ENCODE measurements at places on chromosomes 7 and 10. TPM values are rescaled to one million over a fixed set of nuclear protein-coding genes. Genes with fewer than 3 reads are reported as not detected.

DNA sequence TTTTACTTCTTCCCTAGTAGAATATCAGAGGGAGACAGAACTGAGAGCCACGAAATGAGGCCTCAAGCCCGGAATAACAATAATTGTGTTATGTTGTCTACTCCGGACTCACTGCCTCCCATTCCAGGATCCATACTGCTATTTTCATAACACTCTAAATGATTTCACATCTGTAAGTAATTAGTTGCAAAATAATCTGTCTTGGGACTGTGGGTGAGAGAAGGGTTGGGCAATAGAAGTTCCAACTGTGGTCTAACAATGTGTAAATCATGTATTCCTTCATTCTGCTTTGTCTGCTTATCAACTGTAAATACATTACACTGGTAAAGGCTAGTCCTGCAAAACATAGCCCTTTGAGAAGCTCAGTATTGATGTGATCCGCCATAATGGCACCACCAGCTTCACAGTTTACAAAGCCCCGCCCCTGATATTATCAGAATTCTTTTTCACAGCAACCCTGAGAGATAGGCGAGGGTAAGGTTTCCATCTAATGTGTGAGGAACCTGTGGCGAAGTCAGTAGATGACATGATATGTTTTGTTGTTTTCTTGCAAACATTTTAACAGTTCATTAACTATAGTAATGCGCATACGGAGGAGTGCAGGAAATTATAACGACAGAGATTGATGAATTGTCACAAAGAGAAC, 265.7 kb upstream of the BMPER start:
- H3K4me3 ChIP-seq, result no peak overlapping the region
- no peaks in the 10 kb centered on the region for H3K4me1 ChIP-seq
- H3K27me3 ChIP-seq, result no peaks in the 10 kb centered on the region
- DNase-seq, result no peak
- no peak overlapping the region for H3K27ac ChIP-seq

GRCh38 chr7:97145068-97145467, 27.6 kb downstream of the SDHAF3 start:
- H3K27me3 ChIP-seq, result no peaks in the 10 kb centered on the region
- peak; percentile 72 for DNase-seq
- H3K36me3 ChIP-seq, result peaks cover 16% of the 10 kb centered on the region
- no peaks in the 10 kb centered on the region for H3K4me1 ChIP-seq

DNA sequence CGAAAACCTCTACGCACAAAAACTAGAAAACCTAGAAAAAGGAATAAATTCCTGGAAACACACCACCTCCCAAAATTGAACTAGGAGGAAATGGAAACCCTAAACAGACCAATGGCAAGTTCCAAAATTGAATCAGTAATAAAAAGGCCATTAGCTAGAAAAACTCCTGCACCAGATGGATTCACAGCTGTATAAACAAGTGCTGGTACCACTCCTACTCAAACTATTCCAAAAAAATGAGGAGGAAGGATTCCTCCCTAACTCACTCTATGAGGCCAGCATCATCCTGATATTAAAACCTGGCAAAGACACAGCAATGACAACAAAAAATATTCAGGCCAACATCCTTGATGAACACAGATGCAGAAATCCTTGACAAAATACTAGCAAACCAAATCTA, 228.2 kb downstream of the CHRM2 start:
- H3K27me3 ChIP-seq, result no peaks in the 10 kb centered on the region
- no peak overlapping the region for H3K4me3 ChIP-seq
- DNase-seq, result no peak
- H3K4me1 ChIP-seq, result no peaks in the 10 kb centered on the region
- no peaks in the 10 kb centered on the region for H3K36me3 ChIP-seq

GRCh38 chr10:130491011-130491692, 355.0 kb downstream of the GLRX3 start:
- DNase-seq, result no peak
- H3K27ac ChIP-seq, result no peak overlapping the region
- no peaks in the 10 kb centered on the region for H3K4me1 ChIP-seq
- H3K36me3 ChIP-seq, result no peaks in the 10 kb centered on the region

DNA sequence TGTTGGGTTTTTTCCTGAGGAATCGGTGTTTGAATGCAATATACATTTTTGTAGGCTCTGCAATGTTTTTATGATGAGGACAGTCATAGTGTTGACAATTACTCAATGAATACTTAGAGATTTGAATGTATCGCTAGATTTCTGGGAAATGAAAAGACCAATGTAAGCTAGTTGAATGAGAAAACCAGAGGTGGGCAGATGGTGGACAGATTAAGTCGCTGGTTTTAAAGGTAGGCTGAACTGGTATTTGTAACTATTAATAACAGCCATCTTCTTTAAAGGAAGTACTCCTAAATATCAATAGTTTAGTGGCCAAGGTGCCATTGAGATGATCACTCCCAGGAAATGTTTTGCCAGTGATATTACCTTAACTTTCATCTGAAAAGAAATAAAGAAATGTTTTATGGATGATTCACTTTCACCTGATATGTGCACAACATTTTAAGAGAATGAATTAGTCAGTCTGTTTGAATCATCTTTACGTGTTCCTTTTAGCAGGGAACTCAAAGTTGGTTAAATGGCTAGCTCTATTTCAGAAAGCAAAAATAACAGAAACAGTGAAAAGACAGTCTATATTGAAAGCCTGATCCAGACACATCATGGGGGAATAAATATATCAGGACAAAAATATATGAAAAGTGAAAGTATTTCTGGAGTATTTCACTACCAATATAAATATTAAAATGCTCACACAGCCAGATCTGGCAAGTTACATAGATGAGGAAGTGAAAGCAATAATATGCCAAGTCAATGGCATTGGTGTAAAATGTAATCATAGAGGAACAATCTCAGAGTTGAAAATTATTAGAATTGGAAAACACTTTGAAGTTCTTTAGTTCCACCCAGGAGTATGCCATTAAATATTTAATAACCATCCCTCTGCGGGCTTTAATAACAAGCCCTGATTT, 20.7 kb downstream of the MET start:
- peak overlapping the region; percentile 95 for H3K27ac ChIP-seq
- H3K27me3 ChIP-seq, result no peaks in the 10 kb centered on the region
- DNase-seq, result peak; percentile 81
- H3K36me3 ChIP-seq, result peaks cover 36% of the 10 kb centered on the region
- H3K4me3 ChIP-seq, result peak overlapping the region; percentile 51

DNA sequence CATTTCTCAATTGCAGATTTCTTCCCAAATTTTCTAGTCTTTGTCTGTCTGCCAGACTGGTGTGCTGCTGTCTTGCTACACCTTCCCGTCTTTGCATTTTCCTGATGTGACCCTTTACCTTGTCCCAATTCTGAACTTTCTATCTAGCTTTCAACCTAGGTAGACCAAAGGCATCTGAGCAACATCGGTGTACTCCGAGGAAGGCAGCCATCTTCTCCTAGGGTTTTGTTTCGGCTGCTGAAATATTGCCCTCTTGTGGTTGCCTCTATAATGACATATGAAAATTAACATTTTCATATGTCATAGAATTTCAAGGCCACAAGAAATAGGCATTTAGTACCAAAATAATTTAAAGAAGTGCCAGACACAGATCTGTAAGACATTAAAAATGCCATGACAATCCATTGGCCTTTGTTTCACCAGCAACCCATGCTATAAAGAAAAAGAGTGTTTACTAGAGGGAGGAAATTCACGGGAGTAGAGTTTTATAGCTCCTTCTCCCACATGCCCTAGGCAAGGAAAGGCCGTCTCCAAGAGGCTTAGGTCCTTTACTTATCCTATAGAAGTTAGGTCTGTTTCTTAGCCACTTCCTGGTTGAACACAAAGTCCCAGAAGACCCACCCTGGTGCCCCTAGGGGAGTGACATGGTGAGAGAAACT, 23.4 kb downstream of the OR9A2 start:
- peak; percentile 87 for DNase-seq
- H3K4me3 ChIP-seq, result peak overlapping the region; percentile 17
- H3K4me1 ChIP-seq, result peaks cover 51% of the 10 kb centered on the region
- no peak overlapping the region for H3K27ac ChIP-seq

- DNase-seq, result no peak
- no peak overlapping the region for H3K4me3 ChIP-seq
- no peaks in the 10 kb centered on the region for H3K27me3 ChIP-seq
- H3K36me3 ChIP-seq, result no peaks in the 10 kb centered on the region
- H3K27ac ChIP-seq, result no peak overlapping the region
Observed at GRCh38 chr7:2596464-2597272, 35.1 kb upstream of the TTYH3 start.

DNA sequence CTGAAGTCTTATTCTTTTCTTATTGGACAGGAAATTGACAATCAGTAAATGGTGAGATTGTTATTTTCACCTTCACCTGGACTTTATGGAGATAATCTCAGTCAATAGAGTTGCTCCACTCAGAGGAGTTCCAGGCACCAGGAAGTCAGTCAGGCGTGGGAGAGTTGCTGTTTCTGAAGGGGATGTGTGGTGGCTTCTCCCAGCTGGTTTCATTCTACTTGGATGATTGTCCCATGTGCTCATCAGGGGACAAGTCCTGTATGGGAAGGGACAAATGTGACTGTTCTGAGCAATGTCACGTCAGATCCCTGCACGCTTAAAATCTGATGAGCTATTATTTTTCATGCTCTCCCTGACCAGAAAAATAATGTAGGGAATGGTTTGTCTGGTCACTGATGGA, 222.5 kb upstream of the PITRM1 start:
- H3K36me3 ChIP-seq, result no peaks in the 10 kb centered on the region
- no peaks in the 10 kb centered on the region for H3K27me3 ChIP-seq
- no peak overlapping the region for H3K27ac ChIP-seq

GRCh38 chr7:96287132-96287531, 34.8 kb downstream of the SLC25A13 start:
- H3K4me1 ChIP-seq, result peaks cover 16% of the 10 kb centered on the region
- DNase-seq, result peak; percentile 44
- no peak overlapping the region for H3K27ac ChIP-seq
- H3K4me3 ChIP-seq, result no peak overlapping the region
- H3K27me3 ChIP-seq, result no peaks in the 10 kb centered on the region
- peaks cover 8% of the 10 kb centered on the region for H3K36me3 ChIP-seq

DNA sequence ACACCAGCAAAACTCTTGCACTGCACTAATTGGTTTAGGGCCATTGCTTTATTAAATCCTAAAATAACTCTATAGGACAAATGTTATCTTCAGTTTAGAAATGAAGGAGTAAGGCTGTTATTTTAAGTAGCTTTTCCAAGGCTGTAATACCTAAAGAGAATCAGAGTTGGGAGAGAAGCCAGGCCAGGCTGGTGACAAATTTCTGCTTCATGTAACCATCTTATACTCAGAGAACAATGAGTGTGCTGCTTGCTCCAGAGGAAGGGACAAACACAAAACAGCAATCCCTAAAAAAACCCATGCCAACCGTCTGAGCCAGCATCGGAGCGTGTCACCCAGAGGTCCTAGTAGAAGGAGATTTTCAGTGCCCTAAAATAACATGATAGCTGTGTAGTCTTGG, 49.7 kb upstream of the TARP start:
- H3K27me3 ChIP-seq, result no peaks in the 10 kb centered on the region
- DNase-seq, result no peak
- no peak overlapping the region for H3K4me3 ChIP-seq

- H3K27me3 ChIP-seq, result no peaks in the 10 kb centered on the region
- H3K4me1 ChIP-seq, result peaks cover 11% of the 10 kb centered on the region
- H3K4me3 ChIP-seq, result no peak overlapping the region
- no peak for DNase-seq
Observed at GRCh38 chr7:1857487-1858421, 187.7 kb downstream of the ELFN1 start.

GRCh38 chr7:117019786-117020590, 66.7 kb downstream of the ST7 start:
- H3K27me3 ChIP-seq, result no peaks in the 10 kb centered on the region
- no peaks in the 10 kb centered on the region for H3K36me3 ChIP-seq
- H3K4me3 ChIP-seq, result no peak overlapping the region
- no peak overlapping the region for H3K27ac ChIP-seq
- DNase-seq, result no peak

GRCh38 chr10:113239566-113240350, 289.7 kb downstream of the TCF7L2 start:
- H3K4me3 ChIP-seq, result no peak overlapping the region
- H3K36me3 ChIP-seq, result no peaks in the 10 kb centered on the region
- no peak overlapping the region for H3K27ac ChIP-seq
- H3K4me1 ChIP-seq, result no peaks in the 10 kb centered on the region
- no peak for DNase-seq

DNA sequence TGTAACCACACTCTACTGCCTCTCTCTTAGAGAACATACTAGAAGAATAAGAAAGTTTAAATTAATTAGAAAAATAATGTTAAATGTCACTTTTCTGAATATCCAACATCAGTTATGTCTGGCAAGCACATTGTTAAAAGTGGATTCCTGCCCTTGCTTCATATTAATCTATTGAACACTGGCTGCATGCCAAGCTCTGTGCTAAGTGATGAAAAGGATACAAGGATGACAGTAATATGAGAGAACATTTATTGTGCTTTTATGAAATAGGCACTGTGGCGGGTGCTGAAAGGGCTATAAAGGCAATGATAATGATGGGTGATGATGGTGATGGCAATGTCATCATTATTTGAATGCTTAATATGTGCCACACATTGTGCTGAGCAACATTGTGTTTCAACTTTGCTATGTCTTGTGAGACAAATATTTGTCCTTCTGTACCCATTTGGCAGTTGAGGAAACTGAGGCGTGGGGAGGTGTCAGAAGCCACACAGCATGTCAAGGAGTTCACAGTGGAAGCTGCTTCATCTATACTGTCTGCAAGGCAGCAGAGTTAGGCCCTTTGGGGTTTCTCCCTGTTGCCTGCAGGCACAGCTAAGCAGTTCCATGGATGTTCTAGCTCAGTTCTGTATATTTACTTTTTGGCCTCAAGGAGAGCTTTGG, 64.2 kb upstream of the RAPGEF5 start:
- no peak for DNase-seq
- no peaks in the 10 kb centered on the region for H3K27me3 ChIP-seq
- H3K27ac ChIP-seq, result no peak overlapping the region
- no peak overlapping the region for H3K4me3 ChIP-seq

GRCh38 chr7:31647511-31647910, 39.5 kb upstream of the PPP1R17 start:
- no peak overlapping the region for H3K27ac ChIP-seq
- no peaks in the 10 kb centered on the region for H3K36me3 ChIP-seq
- no peak overlapping the region for H3K4me3 ChIP-seq
- H3K4me1 ChIP-seq, result no peaks in the 10 kb centered on the region

SLC39A12 gene
- not detected for total RNA-seq

STEAP1B gene
- not detected for total RNA-seq

PITX3 gene
- not detected for total RNA-seq

GPR15LG gene
- total RNA-seq, result not detected

NKX1-2 gene
- not detected for total RNA-seq

DPP6 gene
- not detected for total RNA-seq
